AG10803 (cell line): ENCODE measurements at places on chromosomes 2 and 18.

GRCh38 chr2:109335631-109336176 lies 206.7 kb downstream of the SH3RF3 start:
- DNase-seq, result peak; percentile 92

DNA sequence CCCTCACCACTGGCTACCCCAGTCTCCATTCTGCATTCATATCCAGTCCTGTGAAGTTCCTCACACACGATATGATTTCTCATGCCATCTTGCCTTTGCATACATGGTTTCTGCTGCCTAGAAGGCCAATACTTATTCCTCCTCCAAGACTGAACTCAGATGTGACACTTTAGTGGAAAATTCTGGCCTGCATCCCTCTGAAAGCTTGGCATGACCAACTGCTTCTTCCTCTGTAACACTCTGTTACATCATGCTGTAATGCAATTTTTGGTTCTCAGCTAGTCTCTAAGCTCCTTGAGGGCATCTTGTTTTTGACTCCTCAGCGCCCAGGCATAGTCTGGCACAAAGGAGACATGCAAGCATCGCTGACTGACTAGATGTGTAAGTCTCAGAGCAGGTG lies 12.6 kb downstream of the FAM161A start:
- DNase-seq, result peak; percentile 23

GRCh38 chr2:235463893-235464292 lies 29.9 kb upstream of the AGAP1 start:
- no peak for DNase-seq

DNA sequence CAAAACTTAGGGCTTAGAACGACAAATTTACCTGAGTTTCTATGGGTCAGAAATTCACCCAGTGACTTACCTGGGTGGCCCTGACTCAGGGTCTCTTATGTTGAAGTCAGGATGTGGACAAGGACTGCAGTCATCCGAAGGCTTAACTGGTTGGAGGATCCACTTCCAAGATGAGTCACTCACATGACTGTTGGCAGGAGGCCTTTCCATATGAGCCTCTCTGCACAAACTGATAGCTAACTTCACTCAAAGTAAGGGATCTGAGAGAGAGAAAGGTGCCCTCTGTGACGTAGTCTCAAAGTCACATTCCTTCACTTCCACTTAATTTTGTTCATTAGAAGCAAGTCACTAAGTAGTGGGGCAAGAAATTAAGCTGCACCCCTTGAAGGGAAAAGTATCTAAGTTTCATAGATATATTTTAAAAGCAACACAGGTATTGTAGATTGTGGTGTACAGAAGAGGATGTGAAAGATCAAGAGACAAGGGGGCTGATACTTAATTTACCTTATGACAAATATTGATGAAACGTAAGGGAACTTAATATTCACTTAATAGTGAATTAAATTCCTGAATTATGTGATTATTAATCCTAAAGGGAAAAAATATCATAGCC lies 48.4 kb downstream of the TANK start:
- peak; percentile 71 for DNase-seq

GRCh38 chr2:236319036-236319435 lies 54.8 kb upstream of the ASB18 start:
- no peak for DNase-seq

- no peak for DNase-seq
Measured at GRCh38 chr2:119062652-119063051, 95.9 kb downstream of the C1QL2 start.

GRCh38 chr2:38215993-38216392 lies 140.0 kb upstream of the CYP1B1 start:
- DNase-seq, result peak; percentile 79

DNA sequence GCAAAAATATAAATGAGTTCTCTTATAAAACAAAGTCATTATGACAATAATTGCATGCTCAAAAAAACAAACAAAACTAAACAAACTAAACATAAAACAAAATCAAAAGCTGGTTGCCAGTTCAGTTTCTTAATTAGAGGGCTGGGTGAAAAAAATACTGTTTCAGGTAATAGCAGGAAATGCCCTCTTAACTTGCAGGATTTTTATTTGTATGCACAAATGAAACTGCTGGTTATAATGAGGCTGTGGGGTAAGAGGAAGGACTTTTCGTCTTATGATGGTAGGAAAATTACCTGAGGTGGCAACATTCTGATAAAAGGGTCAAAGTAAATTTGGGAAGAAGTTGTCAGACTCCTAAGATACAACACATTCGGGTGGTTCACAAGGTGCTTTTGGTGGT lies 21.5 kb upstream of the CDKL4 start:
- DNase-seq, result no peak

- no peak for DNase-seq
Measured at GRCh38 chr2:11682590-11682915, 12.6 kb upstream of the NTSR2 start.

- DNase-seq, result no peak
Measured at GRCh38 chr18:77020561-77020960, 112.0 kb downstream of the MBP start.

DNA sequence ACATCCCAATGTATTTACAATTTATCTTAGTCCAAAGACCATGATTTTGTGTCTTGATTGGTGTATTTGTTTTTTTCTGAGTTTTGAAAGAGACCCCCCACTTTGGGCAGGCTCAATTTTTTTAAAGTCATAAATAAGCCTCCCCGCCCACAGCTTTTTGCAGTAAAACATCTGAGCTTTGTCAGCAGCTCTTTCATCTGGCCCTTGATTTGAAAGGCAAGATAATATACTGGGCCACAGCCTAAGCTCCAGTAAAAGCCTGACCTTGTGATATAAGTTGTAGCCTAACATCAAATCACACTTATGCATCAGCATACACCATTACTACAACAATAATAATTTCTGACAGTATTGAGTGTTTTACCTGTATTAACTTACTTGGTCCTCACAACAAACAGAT lies 51.3 kb upstream of the SERTAD2 start:
- no peak for DNase-seq

GRCh38 chr2:28683100-28683706 lies 68.4 kb upstream of the PPP1CB start:
- peak; percentile 69 for DNase-seq

- DNase-seq, result no peak
Measured at GRCh38 chr2:228689053-228689452, 507.6 kb upstream of the SPHKAP start.

- DNase-seq, result no peak
Measured at GRCh38 chr18:6566338-6566911, 151.7 kb upstream of the L3MBTL4 start.

DNA sequence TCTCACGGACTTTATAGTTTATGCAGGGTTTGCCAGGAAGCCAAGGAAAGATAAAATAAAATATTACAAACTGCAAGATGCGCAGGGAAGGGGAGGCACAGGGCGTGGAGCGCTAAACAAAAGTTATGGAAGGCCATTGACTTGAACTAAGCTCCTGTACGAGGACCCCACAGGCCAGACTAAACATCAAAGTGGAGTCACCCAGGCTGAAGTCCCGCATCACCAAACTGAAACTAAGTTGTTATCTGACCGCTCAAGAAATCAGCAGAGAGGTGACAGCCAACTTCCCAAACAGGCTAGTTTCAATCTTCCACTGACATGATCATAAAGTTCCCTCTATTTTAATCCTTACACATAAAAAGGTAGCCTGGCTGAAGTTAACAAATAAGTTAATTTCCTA lies 90.5 kb upstream of the YWHAQ start:
- no peak for DNase-seq

DNA sequence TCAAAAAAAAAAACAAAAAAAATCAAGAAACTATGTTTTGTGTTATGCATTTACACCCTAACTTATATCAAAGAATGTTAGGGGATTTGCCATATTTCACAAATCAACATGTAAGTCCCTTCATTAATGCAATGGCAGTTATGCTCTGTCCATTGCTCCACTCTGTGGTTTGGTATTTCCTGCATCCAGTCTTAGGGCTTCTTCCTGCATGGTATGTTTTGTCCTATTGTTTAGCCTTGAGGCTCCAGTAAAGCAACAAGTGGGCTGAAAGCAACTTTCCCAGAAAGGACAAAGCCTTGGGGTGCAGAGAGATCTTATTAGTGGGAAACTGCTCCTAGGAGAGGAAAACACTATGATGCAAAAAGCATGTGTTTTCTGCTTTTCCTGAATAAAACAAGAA lies 474.1 kb downstream of the IRS1 start:
- DNase-seq, result no peak

- no peak for DNase-seq
Measured at GRCh38 chr18:55013086-55013485, 53.8 kb upstream of the CCDC68 start.

- peak; percentile 52 for DNase-seq
Measured at GRCh38 chr2:106085181-106085940, 108.7 kb downstream of the UXS1 start.

- DNase-seq, result no peak
Measured at GRCh38 chr2:85596026-85596333, 435 bp downstream of the RNF181 start.

GRCh38 chr18:63005306-63005705 lies 290.0 kb downstream of the PHLPP1 start:
- DNase-seq, result no peak

DNA sequence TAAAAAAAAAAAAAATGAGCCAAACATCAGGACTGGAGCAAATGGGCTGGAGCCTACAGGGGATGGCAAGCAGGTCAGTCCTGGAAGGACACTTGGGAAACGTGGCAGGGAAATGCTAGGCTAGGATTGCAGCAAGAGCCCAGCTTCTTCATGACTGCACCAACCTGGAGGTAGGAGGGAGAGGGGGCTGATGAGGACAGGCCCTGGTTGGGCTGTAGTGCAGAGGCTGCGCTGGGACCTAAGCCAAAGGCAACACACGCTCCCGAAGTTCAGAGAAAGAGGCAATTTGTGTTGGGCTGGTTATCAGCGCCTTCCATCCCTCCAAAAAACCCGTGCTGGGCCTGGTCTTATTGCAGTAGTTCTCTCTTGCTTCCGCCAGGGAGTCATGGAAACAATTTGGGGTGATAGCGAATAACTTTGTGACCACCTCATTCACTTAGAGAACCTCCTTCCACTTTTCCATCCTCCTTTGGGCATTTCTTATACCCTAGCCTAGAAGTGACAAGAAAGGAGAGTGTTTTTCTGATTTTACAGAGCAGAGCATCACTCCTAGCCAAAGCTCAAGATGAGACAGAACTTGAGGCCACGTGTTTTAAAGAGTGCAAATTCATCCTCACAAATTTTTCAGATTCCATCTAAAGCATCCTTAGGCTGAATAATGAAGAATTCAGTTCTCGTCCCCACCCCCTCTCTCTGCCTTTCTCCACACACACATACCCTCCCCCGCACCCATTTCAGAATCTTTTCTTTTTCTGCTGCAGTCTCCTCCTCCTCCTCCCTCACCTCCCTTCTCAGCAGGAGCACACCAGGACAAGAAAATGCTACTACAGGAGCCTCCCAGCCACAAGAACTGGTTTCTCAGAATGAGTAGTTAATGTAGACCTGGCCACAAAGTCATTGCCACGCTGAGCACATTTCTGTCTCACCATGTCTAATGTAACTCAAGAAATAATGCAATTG lies 82.5 kb upstream of the STPG4 start:
- DNase-seq, result peak; percentile 26

DNA sequence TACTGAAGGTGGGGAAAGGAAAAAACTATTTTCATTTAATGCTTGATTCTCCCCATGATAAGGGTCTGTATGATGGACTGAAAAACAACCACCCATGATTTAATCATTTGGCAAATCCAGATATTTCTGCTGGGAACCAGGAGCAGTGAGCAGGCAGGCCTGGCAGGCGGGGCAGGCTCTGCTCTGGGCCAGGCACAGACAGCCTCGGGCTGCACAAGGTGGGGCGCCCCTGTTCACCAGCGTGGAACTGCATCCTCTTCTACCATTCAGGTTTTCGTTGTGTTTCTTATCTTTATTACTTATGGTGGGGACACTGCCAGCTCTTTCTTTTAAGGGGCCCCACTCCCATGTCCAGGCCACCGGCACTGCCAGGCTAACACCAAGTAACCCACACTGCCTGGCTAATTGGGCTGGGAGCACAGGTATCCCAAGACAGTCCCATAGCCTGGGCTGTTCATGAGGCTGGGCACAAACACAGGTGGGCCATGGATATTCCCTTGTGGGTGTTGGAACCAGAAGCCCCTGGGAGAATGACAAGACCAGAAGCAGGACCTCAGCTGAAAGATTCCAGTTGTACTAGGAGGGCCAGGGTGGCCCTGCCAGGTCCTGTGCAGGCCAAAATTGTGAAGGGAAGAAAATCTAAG lies 57.1 kb upstream of the RALBP1 start:
- DNase-seq, result no peak

DNA sequence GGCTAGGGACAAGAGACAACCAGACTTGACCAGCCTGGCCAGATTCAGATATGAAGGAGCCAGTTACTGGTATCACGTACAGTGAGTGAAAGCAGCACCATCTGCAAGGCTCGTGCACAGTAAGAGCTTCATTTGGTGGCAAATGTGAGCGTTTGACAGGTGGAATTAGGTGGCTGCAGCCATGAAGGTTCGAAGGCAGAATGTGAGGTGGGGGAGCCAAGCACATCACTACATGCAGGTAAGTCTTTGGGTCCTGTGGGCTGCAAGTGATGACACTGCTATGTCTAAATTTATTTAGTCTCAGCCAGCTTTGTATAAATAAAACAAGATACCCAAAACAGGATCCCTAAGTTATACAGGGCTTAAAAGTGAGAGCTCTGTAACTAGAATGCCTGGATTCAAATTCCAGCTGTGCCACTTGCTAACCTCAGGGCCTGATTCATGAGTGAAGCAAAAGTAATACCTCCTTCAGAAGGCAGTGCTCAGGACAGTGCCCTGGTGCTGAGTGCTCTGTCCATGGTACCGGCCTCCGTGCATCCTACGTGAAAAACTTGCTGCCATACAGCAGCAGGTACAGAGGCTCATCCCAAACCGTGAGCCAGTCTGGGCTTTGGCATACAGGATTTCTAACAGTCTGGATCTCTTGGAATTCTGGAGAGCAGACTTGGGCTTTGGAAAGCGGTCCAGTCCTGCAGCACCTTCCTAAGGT lies 18.6 kb downstream of the DDX18 start:
- peak; percentile 41 for DNase-seq

DNA sequence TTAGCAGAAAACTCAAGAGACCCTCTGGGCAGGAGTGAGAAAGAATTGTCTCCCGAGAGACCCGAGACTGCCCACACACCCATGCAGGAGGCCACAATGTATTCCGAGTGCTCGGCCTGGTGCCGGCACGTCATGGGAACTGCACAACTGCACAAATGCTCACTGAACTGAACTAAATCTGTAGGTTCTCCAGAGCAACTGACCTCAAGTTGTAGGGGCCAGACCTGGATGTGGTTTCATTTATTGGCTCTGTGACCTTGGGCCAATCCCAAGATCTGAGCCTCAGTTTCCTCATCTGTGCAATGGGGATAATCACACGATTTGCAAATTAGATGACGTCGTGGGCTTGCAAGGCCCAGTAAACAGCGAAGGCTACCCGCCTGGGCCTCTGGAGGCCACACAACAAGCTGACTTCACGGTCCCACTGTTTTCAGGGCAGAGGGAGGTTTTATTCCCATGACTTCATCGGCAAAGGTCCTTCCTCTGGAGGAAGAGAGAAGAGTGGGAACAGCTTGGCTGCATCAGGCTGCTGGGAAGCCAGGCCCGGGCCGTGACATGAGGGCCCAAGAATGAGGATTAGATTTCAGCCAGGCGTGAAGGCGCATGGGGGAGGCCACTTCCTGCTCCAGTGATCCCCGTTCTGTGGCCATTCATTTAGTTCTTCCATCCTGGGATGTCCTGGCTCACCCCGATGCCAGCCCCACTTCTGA lies 3.6 kb upstream of the ERFE start:
- peak; percentile 57 for DNase-seq
